ENCODE measurements at places on chromosomes 3 and 15. TPM values are rescaled to one million over a fixed set of nuclear protein-coding genes. Genes with fewer than 3 reads are reported as not detected.

DNA sequence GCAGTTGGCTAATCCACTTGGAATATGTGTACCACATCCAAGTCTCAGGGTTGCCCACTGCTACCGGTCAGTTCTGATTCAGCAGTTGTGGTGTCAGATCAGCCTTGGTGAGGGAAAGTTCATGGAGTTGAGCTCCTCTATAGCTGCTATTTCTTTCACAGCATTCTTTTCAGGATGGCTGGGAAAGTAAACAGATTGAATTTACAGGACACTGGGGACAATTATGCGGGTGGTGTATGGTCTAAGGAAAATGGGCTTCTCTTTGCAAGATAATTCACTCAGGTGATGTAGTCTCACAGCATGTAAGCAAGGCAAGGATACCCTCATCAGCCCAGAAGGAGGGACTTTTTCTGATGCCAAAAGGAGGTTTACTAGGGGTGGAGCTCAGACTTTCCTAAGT lies 249.9 kb downstream of the DOCK3 start:
- DNase-seq: no peak

GRCh38 chr3:54670201-54671000 lies 257.5 kb downstream of the LRTM1 start:
- DNase-seq: no peak

- no peak for DNase-seq
Observed at GRCh38 chr3:158097593-158098308, 8.5 kb downstream of the SHOX2 start.

GRCh38 chr15:47812470-47812999 lies 95.2 kb downstream of the SEMA6D start:
- DNase-seq: no peak

DNA sequence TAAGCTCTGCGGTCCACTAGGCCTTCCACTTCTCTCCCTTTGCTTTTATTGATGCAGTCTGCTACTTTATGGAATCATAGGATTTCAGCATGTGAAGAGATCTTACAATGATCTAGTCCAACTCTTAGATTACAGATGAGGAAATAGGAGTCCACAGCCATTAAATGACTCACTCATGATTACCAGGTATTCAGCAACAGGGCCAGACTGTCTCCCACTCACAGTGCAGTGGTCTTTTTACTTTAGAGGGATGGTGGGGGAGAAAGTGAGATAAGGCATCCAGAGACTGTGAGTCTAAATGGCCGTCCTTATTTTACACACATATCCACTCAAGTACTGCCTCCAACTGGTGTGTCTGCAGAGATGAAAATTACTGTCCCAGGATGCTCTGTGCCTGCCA lies 88.5 kb upstream of the SKOR1 start:
- no peak for DNase-seq

DNA sequence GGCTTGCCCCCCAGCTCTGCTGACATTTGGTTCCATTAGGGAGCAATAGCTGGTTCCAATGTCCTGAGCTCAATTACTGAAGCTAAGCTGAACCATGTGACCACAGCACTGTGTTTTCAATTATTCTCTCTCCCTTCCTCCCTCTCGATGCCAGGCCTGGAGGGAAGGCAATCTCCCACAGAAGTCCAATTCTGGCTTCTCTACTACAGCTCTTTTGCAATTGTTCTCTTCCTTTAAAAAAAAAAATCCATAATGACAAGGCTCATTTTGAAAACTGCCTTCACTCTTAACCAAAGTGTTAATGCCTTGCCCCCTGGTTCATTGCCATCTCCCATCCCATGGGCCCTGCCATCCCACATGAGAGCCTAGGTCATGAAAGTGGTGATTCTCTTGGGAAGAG lies 24.8 kb downstream of the IL16 start:
- no peak for DNase-seq

Gene ROPN1B
- polyA plus RNA-seq: 0.64 TPM

Gene EPB42
- polyA plus RNA-seq: 1.8 TPM

All from right renal cortex interstitium (tissue), 3 donors.